ENCODE measurements at places on chromosomes 4 and X.

DNA sequence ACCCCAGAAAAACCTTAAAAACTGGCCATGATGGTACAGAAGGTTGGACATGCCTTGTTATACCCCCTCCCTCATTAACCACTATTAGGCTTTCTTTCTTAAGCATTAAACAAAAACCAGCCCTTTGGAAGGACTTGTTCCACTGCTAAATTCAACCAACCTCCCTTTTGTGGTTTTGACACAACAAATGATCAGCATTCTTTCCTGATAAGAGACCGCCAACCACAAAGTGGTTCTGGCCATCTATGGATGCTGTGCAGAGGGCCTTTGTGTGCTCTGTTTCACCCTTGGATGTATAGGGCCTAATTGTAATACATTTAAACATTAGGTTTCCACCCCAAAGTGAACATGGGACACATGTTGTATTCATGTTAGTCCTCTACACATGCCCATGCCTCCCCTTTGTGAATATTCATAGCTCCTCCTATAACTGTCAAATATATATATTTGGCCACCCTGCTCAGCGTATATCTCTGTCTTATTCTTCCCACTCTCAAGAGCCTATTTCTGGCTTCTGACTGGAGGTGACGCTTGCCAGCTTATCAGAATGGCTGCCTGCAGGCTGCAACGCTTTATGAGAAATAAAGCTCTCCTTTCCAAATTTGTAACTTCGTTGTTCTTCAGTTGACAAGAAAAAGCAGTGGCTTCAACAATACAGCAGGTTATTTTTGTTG lies 126.6 kb downstream of the NPNT start:
- DNase-seq = no peak

GRCh38 chr4:41569961-41570360 lies 32.0 kb downstream of the LIMCH1 start:
- DNase-seq = no peak

DNA sequence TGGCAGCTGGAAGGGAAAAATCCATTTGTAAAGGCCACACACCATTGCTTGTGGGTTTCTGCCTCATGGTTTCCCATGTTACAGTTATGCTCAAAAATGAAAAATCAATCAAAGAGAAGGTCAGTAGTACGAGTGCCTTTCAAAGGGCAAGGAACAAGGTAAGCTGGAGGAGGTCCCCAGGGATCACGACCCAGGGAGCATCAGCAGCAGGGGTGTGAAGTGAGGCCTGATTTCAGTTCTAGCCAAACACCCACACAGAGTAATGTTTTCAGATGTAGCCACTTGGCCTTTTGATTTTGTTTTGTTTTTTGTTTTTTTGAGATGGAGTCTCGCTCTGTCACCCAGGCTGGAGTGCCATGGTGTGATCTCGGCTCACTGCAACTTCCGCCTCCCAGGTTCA lies 69.4 kb upstream of the AFAP1 start:
- DNase-seq = no peak

DNA sequence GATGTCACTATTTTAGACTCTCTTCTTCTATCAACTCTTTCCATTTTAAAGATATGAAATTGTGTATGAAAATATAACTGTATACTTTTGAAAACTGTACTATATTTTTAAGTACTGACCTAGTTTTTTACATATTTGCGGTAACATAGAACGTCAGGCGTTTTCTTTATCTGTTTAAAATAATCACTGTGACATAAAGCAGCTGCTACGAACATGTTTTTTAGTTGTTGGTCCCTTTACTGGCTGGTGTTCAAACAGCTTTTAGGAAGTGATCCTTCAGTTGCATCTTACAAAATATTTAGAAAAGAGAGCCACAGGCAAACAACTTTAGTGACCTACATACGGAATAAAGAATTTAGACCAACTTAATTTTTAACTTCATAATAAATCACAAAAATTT lies 73.1 kb downstream of the METTL14 start:
- DNase-seq = no peak

GRCh38 chr4:107577743-107578142 lies 142.3 kb downstream of the PAPSS1 start:
- no peak for DNase-seq

- DNase-seq = no peak
These were observed 889.8 kb downstream of the CENPC start for GRCh38 chr4:66655505-66655904.

DNA sequence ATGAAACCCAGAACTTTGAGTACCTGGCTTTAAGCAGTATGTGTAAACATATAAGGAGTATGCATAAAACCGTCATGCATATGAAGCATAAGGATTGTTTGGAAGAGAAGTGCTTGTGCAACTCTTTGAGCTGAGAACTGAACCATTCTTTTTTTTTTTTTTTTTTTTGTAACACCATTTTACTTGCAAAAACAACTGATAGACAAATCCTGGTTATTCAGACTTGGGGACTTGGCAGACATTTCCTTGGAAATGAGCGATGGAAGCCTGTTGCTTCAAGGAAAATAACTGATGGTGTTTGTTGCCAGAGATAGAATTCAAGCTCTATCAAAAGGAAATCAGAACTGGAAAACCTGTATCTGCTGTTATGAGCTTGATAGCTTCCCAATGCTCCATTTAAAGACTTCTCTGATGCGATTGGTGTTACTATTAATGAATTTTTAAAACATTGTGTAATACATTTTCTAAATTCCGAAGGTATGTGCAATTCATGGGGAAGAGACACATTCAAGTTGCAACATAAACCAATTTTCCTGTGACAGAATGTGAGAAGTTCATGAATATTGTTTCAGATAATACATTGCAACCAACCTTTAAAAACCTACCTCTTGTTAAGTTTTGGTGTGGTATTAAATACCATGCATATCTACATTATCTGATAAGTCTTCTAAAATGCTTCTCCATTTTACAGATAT lies 47.0 kb upstream of the FAT1 start:
- DNase-seq = no peak

GRCh38 chr4:165131247-165131832 lies 18.7 kb upstream of the TMEM192 start:
- peak; percentile 65 for DNase-seq

DNA sequence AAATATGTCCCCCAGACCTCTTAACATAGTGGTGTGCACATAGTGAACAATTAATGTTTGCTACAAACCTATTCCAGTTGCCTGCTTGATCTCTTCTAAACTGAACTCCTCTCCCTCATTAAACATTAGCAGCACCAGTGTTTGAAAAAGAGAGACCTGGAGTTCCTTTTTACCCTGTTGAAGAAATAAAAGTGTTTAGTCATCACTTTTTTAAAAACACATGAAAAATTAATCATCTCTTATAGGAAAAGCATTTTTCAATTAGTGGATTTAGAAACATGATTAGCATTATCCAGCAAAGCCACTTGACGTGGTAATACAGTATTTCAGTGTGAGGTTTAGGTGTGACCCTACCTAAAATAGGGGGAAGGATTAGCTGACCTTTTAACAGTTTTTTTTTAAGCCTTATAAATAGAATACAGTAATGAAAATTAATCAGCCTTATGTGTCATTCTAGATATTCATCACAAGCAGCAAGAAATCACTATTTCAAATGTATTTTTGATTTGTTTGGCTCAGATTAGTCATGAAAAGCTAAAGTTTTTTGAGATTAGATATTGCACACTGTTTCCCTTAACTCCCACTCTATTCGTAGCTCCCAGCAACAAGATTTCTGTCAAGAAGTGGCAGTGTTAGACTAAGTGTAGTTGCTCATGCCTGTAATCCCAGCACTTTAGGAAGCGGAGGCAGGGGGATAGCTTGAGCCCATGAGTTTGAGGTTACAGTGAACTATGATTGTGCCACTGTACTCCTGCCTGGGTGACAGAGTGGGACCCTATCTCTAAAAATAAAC lies 26.2 kb downstream of the CUL4B start:
- no peak for DNase-seq

DNA sequence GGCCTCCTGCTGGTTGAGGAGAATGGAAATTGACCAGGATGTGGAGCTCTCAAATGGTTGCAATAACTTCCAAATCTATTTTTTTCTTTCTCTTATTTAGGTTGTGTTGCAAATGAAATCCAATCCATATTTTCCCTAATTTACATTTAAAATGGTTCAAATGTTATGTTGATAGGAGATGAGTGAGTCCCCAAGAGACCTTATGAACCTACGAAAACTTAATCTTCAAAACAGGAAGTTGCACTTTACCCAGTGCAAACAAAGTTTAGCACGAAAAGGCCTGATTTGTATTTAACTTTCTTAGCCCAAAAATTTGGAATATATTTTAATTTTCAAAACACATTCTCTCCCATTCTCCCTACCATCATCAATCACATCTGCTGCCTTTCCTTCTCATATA lies 59.3 kb upstream of the NDP start:
- DNase-seq = no peak

DNA sequence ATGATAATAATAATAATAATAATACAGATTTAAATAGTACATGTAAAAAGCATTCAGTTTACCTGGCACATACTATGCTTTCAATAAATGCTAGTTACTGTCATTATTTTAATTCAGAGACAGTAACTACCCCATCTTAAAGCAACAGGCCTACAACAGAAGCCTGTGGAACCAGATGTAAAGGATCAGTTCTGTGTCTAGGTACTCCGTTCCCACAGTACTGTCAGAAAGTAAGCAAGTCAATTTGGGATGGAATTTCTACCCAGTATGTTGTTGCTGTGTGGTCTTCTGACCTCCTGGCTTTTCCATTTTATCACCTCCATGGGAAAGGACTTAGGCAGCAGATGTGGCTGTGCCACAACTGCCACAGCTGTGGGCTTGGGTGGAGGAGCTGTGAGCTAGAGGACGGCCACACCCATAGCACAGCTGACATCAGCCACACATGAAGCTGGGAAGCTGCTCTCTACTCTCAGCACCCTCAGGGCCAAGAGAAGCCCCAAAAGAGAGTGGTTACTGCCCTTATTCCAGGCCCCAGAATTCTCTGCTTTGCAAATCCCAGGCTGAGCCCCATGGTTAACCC lies 102.8 kb downstream of the CBR4 start:
- DNase-seq = no peak

- no peak for DNase-seq
These were observed 184.4 kb downstream of the TENM3 start for GRCh38 chr4:182427554-182427953.

GRCh38 chr4:154004507-154005170 lies 215.8 kb upstream of the SFRP2 start:
- no peak for DNase-seq

All from CD4-positive, alpha-beta T cell treated with Interleukin-15 for 1 hour (primary cell).